ENCODE measurements at places on chromosomes 3 and 15.

DNA sequence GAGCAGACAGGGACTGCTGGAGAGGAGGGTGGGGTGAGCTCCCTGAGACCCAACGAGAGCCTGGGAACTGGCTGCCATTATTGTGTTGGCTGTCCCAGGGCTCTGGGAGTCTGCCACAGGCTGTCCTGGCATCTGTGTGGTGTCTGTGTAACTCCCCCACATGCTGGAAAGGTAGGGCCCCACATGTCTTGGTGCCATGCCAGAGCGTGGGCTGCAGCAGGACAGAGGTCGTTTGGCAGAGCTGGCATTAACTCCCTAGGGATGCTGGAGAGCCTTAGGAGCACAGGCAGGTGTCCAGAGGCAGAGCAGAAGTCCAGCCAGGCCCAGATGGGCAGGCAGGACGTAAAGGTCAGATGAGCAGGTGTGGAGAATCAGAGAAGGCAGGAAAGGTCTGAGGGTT lies 9.7 kb downstream of the TIMP4 start:
- H3K4me3 ChIP-seq: no peak overlapping the region
- H3K36me3 ChIP-seq: no peaks in the 10 kb centered on the region
- DNase-seq: no peak
- H3K4me1 ChIP-seq: no peaks in the 10 kb centered on the region

- H3K27ac ChIP-seq: no peak overlapping the region
- H3K4me3 ChIP-seq: no peak overlapping the region
- H3K27me3 ChIP-seq: no peaks in the 10 kb centered on the region
Observed at GRCh38 chr3:124142389-124142970, 150.6 kb upstream of the ROPN1 start.

DNA sequence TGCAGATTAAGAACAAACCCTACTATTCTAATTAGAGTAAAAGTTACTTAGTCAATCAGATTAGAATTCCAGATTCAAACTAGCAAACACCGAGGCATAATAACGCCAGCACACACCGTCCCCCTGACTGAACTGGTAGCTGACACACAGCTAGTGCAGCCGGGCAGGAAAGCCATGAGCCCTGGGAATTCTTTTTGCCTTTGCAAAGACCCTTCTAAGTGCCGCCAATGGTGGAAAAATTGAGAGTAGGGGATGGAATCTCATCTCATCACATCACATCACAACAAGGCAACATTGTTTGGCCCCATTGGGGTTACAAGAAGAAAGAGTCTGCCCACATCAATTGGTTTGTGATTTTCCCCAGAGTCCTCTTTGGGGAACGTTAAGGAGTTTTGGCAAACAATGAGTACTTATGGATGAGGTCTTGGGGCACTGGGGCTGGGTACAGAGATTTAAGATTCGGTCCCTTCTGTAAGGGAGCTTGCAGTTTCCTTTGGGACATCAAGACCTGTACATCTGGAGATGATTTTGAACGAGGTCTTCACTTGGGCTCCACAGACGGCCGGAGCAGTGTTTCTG lies 120.4 kb upstream of the MEF2A start:
- no peak overlapping the region for H3K27ac ChIP-seq
- peaks cover 70% of the 10 kb centered on the region for H3K27me3 ChIP-seq
- peaks cover 8% of the 10 kb centered on the region for H3K4me1 ChIP-seq
- no peaks in the 10 kb centered on the region for H3K36me3 ChIP-seq
- DNase-seq: no peak
- H3K4me3 ChIP-seq: no peak overlapping the region

DNA sequence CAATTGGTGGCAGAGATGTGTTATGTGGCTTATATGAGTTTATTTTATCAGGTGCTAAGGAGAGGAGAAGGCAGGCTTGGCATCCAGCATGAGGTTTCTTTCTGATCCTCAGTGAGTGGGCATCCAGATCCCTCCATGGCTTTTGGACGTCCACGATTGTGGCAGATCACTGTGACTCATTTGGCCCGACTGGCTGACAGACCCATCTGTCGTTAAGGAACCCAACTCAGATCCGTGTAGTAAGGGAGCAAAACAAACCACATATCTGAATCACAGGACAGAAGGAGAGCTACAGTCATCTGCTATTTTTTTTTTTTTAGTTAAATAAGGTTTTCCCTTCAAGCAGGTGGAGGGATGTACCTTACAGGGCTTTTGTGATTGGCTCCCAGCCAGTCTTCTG lies 197.0 kb upstream of the KCNH8 start:
- H3K36me3 ChIP-seq: no peaks in the 10 kb centered on the region
- no peak overlapping the region for H3K27ac ChIP-seq

- H3K27ac ChIP-seq: no peak overlapping the region
- no peaks in the 10 kb centered on the region for H3K27me3 ChIP-seq
- peaks cover 12% of the 10 kb centered on the region for H3K4me1 ChIP-seq
- DNase-seq: no peak
- H3K36me3 ChIP-seq: no peaks in the 10 kb centered on the region
Observed at GRCh38 chr3:106006571-106006970, 137.8 kb upstream of the CBLB start.

- peaks cover 12% of the 10 kb centered on the region for H3K4me1 ChIP-seq
- H3K27ac ChIP-seq: no peak overlapping the region
- no peaks in the 10 kb centered on the region for H3K27me3 ChIP-seq
- DNase-seq: no peak
Observed at GRCh38 chr15:23574742-23575141, 9.3 kb downstream of the MKRN3 start.

GRCh38 chr3:141334627-141335250 lies 33.6 kb upstream of the ZBTB38 start:
- DNase-seq: no peak
- H3K4me3 ChIP-seq: no peak overlapping the region
- no peaks in the 10 kb centered on the region for H3K36me3 ChIP-seq
- no peaks in the 10 kb centered on the region for H3K27me3 ChIP-seq

GRCh38 chr15:40543631-40544294 lies 21.1 kb downstream of the CCDC32 start:
- H3K4me1 ChIP-seq: peaks cover 3% of the 10 kb centered on the region
- peaks cover 16% of the 10 kb centered on the region for H3K36me3 ChIP-seq
- H3K27ac ChIP-seq: no peak overlapping the region
- H3K27me3 ChIP-seq: no peaks in the 10 kb centered on the region
- H3K4me3 ChIP-seq: no peak overlapping the region

DNA sequence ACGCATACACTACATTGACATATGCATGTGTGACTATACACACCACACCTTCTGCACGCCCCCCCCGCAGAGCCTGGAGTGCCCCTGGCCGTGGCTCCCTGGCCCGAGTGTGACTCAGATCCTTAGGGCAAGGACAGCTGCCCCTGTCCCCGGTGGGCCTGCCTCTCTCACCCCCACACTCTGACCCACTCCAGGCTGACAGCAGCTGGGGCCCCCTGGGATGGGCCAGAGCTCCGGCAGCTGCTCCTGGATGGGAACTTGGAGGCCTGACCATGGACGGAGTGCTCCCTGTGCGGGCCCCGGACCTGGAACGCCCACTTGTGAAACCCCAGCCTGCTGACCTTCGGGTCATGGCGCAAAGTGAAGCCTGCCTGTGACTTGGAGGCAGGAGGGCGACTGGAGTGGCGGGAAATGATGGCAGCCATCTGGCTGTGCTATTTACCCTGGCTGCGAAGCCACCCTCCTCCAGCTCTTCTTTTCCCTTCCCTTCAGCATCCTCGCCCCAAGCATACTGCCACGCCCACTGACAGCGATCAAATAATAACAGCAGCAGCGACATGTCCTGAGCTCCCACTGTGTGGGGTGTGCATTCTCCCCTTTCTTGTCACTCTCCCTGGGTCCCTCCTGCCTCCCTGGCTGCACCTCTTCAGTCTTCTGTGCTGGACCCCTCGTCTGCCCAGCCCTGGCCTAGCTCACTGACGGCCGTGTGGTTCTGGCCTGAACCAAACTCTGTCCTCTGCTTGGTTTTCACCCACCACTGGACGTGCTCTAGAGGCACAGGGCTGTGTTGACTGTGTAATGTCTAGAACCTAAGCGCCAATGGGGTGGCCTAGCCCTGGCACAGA lies 90.7 kb upstream of the MEF2A start:
- peaks cover 48% of the 10 kb centered on the region for H3K27me3 ChIP-seq
- no peak for DNase-seq
- peaks cover 5% of the 10 kb centered on the region for H3K4me1 ChIP-seq
- H3K27ac ChIP-seq: no peak overlapping the region

- no peak overlapping the region for H3K27ac ChIP-seq
- H3K4me1 ChIP-seq: no peaks in the 10 kb centered on the region
- H3K4me3 ChIP-seq: no peak overlapping the region
- H3K27me3 ChIP-seq: peaks cover 37% of the 10 kb centered on the region
Observed at GRCh38 chr15:100713163-100713867, 110.9 kb downstream of the ASB7 start.

Data from K562 (cell line).